Caudate nucleus (tissue), 63 donors: ENCODE measurements at places on chromosomes 11 and 22.

- DNase-seq = no peak
These were observed 8.0 kb downstream of the IGHMBP2 start for GRCh38 chr11:68911731-68912130.

GRCh38 chr11:126329644-126330211, 25.8 kb upstream of the ST3GAL4 start:
- no peak for DNase-seq

- no peak for DNase-seq
These were observed 2.2 kb downstream of the APOA1 start for GRCh38 chr11:116835042-116835772.

- DNase-seq = no peak
These were observed 13.8 kb downstream of the TPST2 start for GRCh38 chr22:26576026-26576680.

DNA sequence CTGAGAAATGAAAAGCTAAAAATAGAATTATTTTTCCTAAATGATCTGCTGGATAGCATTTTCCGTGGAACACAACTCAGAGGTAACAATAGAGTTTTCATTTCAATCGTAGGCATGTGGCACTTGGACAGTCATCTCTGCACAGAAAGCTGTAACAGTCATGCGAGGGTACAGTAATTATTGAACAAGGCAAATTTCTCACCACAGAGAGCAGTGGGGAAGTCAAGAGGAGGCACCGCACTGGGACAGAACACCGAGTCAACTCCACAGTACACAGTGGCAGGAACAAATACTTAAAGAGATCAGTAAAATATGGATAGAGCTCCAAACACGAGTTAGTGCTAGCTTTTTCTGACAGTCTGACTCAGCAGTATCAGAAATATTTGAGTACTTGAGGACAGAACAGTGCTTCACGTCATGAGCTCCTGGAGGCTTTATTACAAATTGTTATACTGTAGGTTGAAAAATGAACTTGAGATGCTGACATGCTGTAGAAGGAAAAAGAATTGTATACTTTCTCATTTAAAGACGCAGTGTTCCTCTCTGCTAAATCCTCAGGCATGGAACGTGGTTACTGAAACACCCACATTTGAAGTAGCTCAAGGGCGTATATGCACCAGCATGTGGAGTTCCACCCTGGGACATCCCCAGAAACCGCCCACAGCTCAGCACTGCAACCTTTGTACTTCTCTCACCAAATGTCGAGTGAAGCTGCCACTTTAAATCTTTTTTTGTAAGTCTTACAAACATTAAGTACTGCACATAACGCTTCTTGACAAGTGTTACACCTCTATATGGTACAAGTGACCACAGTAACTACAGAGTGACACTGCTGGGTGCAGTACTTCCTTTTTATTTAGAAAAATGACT, 27.4 kb upstream of the YPEL1 start:
- DNase-seq = peak; percentile 31

- no peak for DNase-seq
These were observed 22.0 kb downstream of the BDNF start for GRCh38 chr11:27678242-27678641.

DNA sequence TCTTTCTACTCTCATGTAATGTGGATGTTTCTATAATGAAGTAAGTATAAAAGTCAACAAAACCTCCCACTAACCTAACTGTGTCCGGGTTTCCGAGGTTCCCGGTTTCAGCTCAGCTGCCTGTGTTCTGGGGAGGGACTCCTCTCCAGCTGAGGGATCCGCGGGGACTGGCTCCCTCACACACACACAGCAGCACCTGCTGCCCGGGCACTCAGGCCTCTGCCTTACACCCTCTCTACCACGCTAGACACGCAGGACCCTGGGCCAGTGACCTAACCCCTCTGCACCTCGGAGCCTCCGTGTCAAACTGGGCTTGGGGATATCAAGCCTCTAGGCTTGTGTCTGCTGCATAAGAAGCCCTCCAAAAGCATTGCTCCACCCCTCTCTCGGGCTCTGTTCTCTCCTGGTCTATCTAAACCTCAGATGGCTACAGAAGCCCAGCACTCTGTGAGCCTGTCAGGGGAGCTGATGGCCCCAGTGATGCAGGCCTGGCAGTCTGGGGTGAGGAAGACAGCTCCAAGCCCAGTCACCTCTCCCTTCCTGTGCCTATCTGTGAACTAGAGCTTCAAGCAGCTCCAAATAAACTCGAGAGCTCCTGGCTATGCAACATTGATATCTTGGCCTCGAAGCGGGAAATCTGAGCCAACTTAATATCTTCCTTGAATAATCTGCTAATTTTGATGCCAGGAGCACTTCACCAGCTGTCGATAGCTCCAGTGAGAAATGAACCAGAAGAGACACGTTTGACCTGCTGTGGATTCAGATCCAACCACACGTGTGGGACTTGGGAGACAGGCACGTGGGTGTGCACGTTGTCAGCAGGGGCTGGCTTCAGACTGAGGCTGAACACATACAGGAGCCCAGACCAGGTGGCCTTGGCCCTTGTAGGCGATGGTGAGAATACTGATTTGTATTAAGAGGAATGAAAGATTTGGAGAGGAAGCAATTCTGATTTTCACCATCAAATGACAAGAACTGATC, 232.7 kb upstream of the B3GAT1 start:
- no peak for DNase-seq

DNA sequence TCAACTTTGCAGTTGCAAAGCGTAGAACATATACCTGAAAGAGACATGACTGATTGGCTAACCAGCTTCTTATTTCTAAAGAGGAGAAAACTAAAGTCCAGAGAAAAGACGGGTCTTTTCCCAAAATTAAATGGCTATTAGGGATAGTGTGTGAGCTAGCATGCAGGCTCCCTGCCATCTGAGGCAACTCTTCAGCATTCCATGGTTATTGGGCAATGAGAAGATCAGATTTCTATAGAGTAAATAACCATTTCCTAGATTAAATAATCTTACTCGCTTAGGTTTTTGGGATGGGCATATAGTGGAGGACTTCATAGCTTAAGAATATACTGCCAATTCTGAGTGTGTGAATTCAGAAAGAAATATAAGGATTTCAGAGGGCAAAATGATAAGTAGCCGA, 95.0 kb downstream of the PDHX start:
- DNase-seq = no peak

GRCh38 chr11:117177534-117178209, 871 bp upstream of the SIDT2 start:
- no peak for DNase-seq
